ENCODE measurements at places on chromosomes 7 and 10.

DNA sequence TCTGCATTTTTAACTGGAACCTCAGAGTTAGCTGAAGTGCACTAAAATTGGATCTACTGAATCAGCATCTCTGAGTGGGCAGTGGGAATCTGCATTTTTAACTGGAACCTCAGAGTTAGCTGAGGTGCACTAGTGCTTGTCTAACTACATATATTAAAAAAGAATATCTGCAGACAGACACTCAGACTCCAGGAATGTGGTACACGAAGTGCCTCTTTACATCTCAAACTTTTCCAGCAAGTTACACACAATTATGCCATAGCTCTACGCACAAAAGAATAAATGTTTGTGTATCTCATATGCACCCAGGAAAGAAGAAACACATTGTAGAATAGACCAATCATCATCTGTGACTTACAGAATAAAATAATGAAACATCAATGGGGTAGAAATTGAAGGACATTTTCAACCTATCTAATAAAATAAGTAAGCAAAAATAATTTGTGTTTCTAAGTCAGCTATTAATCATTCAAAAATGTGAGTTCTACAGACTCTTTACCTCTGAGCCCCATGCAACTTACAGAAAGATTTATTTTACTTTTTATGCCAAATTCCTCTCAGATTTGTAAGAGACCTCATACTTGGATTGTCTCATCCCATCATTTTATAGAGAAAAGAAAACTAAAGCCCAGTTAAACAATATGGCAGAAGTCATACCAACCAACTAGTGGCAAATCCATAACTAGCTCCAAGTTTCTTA lies 28.3 kb downstream of the PPP1R3A start:
- peak; percentile 22 for DNase-seq

GRCh38 chr10:13184730-13185514 lies 23.6 kb downstream of the MCM10 start:
- DNase-seq, result no peak

DNA sequence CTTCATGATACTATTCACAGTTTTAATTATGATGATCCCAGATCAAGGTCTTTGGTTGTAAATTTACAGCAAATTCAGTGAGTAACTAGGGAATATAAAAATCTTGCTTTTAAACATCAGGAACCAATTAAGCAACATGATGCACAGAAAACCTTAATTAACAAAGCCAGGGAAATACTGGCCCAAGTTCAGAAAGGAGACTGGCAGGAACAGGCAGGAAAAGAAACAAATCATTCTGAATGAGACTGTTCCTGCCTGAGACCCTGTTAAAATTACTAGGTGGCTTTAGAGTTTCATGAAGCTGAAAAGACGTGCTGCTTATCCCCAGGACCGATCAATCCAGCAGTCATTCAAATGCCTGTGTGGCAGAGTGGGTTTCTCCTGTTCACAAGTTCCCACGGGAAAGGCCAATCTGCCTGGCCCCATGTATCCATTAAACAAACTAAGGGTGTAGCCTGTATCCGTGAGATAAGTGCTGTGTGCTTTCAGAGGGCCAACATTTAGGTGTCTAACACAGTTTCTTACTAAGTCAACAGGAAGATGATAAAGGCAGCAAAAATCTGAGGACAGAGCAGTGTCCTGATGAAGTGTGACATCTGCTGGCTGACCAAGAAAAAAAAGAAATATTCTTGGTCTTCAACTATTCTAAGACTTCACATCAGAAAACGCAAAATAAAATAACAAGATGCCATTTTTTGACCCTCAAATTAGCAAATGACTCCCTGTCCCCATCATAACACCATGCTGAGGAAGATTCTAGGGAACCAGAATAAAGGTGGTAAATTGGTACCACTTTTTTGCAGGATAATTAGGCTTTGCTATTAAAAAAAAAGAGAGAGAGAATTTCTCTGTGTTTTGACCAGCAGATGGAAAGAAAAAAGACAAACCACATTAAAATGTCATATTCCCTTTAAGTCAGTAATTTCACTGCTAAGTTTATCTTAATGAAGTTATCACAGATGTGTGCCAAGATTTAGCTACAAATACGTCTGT lies 34.2 kb downstream of the PUS7 start:
- peak; percentile 75 for DNase-seq

- DNase-seq, result no peak
These were observed 22.5 kb upstream of the MGAM2 start for GRCh38 chr7:142089035-142089434.

GRCh38 chr7:141928845-141929195 lies 12.6 kb downstream of the OR9A4 start:
- DNase-seq, result no peak

- DNase-seq, result peak; percentile 24
These were observed 626.3 kb upstream of the POT1 start for GRCh38 chr7:125555916-125556315.

DNA sequence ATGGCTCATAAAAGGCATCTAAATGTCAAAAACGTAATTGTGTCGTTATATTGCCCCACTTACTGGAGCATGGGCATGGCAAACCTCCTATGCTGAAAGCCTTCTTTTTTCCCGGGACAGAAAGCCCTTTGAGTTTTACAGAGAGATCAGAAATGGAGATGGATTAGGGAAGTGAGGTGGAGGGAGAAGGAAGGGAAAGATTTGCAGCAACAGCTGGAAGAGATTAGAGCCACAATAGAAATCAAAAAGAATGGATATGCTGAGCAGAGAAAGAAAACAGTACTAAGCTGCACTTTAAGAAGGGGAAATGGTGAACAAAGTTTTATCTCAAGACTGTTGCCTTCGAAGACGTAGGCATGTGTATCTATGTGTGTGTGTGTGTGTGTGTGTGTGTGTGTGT lies 97.2 kb upstream of the PCGF5 start:
- DNase-seq, result no peak

- DNase-seq, result no peak
These were observed 207.1 kb upstream of the HDAC9 start for GRCh38 chr7:18288322-18289037.

DNA sequence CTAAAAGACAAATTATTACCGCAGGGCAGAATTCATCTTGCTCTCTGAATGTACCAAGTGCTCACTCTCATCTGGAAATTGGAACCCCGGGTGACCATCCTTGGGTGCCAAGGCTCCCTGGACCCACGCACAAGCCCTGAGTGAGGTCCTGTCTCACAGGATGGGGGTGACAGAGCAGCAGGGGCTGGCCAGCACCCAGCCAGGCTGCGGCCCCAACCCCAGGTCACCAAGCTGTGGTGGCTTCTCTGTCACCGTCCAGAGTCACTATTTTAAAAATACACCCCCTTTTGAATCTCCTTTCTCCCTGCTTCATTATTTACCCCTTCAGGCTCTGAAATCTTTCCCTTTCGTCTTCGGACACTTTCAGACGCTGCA lies 148.6 kb downstream of the PRKAG2 start:
- DNase-seq, result no peak

GRCh38 chr7:102061981-102062390 lies 224.7 kb upstream of the SH2B2 start:
- DNase-seq, result peak; percentile 19

- peak; percentile 44 for DNase-seq
These were observed 441 bp downstream of the FBH1 start for GRCh38 chr10:5890452-5890915.

DNA sequence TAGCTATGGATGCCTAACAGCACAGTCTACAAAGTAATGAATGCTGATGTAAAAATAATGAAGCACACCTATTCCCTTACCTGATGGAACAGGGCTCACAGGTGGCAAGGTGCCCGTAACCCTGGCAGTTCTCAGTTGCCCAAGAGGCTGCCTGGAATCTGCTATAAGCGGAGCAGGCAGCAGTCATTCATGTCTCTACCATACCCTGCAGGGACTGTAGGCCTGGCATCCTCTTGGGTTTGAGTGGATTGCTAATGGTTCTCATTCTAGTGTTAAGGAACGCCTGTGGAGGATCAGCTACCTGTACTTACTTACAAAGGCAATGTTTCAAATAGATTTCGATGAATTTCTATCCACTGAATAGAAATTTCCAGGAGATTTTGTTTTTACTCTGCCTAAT lies 38.4 kb downstream of the BAIAP2L1 start:
- no peak for DNase-seq

- no peak for DNase-seq
These were observed 10.3 kb downstream of the MAT1A start for GRCh38 chr10:80279146-80279545.

DNA sequence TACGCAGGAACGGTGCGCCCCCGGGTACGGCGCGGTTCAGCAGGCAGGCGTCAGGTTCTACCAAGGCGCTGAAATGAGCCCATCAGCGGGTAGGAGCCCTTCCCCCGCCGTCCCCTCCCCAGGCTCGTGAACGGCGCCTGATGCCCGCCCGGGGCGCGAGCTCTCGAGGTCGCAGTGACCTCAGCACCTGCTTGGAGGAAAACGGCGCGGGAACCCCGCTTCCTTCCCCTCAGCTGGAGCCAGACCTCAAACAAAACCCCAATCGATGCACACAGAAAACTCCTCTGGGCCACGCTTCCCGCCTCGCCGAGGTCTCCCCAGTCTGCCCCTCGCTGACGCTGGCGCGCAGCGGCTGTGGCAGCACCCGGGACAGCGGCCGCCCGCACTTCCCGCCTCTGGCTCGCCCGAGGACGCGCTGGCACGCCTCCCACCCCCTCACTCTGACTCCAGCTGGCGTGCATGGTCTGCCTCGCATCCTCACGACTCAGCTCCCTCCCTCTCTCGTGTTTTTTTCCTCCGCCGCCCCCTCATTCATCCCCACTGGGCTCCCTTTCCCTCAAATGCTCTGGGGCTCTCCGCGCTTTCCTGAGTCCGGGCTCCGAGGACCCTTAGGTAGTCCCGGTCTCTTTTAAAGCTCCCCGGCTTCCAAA lies 514 bp upstream of the GAD2 start:
- peak; percentile 17 for DNase-seq

DNA sequence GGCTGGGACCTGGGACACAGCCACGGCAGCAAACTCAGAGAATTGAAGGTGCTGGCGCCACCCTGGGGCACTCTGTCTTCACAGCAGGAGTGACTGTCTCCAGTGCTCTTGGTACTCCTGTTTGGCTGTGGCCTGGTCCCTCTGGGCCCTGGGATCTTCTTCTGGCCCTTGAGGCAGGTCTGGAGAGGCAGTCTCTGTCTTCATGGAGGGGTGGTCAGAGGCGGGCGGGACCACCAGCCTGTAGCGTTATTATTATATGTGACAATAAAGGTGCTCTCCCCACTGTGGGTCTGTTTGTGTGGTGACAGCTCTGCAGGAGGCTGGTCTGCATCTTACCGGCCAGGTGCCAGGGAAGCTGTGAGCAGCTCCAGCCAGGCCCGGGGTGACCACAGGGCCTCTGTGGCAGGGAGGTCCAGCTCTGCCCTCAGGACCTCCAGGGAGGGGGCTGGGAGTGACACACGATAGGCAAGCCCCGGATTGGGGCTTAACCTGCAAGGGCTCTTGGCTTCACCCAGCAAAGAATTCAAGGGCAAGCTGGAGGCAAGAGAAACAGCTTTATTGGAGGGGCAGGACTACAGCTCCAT lies 70.3 kb downstream of the MYL10 start:
- DNase-seq, result no peak

GRCh38 chr7:2710901-2711551 lies 23.0 kb downstream of the AMZ1 start:
- DNase-seq, result no peak

- DNase-seq, result peak; percentile 61
These were observed 81.2 kb downstream of the SLC16A9 start for GRCh38 chr10:59628456-59628855.

Measured in epithelial cell of esophagus (primary cell).